ENCODE measurements at places on chromosomes 5 and 9.
A peak's percentile ranks its signal among the peaks of the same experiment; 100 is the strongest.

DNA sequence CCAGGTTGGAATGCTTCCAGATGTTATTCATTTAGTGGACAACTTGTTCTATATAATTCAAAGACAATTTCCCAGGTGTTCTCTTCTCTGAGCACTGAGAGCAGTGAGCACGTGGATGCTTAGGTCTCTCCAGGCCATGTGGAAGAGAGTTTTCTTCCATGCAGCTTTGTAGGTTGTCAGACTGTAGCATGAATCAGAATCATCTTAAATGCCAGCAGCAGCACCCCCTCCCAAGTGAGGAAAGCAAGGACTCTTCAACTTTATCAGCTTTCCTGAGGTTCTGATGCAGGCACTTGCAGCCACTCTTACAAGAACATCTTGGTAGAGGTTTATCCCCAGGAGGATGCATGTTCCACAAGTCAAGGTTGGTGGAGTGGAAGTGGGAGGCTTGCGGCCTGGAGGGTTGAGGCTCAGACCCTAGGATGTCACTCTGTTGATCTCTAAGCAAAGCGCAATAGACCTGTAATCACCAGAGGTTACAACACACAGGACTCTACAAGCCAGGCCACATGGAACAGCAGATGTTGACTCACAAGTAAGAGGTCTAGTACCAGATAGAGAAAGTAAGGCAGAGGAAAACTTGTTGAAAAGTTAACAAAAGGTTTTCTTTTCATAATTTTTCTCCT is 47.7 kb downstream of the UGCG start:
- no peak for DNase-seq

- no peak for DNase-seq
Observed at GRCh38 chr5:86626149-86626548, 8.4 kb downstream of the COX7C start.

- DNase-seq: no peak
Observed at GRCh38 chr9:116420993-116421538, 266.0 kb upstream of the TRIM32 start.

GRCh38 chr5:88955403-88955802 is 72.4 kb upstream of the MEF2C start:
- DNase-seq: no peak

- no peak for DNase-seq
Observed at GRCh38 chr9:98912450-98912849, 31.3 kb upstream of the COL15A1 start.

DNA sequence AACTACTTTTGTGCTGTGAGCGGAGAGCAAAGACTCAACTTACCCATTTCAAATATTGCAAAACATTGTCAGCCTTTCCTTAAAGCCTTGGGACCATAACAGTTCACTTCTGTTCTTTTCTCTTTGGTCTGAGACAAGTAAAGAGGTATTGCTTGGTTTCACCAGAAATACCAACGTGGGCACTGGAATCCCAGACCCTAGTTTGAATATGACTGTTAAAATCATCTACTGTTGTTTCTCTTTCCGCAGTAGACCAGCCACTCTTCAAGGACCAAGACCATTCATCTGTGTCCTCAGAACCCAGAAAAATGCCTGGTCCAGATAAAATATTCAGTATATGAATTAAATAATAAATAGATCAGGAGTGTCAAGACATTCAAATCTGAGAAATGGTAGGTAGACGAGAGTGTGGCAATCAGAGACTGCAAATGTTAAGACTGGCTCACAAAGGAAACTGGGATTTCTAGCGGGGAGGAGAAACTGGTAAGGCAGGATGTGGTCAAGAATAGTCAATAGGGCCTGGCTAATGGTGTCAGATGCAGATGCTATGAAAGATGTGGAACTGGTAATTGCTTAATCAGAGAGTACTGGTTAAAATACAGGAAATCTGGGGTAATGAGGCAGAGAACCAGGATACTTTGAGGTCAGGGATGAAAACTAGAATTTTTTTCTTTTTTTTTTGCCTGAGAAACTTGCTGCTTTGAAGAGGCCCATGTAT is 82.1 kb upstream of the IL33 start:
- DNase-seq: no peak

GRCh38 chr9:86792136-86792535 is 155.2 kb downstream of the GAS1 start:
- DNase-seq: no peak

GRCh38 chr9:105233873-105234272 is 10.6 kb upstream of the SLC44A1 start:
- DNase-seq: no peak

DNA sequence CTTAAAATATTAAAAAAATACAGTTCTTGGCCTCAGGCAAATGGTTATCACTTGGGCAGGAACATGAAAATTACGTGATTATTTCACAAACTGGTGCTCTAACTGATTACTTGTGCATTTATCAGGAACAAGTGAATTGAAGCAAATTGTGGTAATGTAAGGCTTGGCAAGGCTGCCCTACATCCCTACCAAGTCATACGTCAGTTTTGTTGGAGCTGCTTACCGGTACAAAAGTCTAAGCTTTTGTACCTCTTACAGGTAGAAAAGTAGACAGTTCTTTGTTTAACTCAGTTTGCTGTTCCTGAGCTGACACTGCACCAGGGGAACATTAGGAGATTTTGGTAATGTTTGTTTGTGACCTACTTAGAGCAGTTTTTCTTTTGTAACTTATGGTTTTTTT is 2.2 kb downstream of the G3BP1 start:
- DNase-seq: no peak

- peak; percentile 60 for DNase-seq
Observed at GRCh38 chr5:134070725-134071613, 43.5 kb upstream of the TCF7 start.
